ENCODE measurements at places on chromosomes 7 and 10. TPM values are rescaled to one million over a fixed set of nuclear protein-coding genes. Genes with fewer than 3 reads are reported as not detected.

DNA sequence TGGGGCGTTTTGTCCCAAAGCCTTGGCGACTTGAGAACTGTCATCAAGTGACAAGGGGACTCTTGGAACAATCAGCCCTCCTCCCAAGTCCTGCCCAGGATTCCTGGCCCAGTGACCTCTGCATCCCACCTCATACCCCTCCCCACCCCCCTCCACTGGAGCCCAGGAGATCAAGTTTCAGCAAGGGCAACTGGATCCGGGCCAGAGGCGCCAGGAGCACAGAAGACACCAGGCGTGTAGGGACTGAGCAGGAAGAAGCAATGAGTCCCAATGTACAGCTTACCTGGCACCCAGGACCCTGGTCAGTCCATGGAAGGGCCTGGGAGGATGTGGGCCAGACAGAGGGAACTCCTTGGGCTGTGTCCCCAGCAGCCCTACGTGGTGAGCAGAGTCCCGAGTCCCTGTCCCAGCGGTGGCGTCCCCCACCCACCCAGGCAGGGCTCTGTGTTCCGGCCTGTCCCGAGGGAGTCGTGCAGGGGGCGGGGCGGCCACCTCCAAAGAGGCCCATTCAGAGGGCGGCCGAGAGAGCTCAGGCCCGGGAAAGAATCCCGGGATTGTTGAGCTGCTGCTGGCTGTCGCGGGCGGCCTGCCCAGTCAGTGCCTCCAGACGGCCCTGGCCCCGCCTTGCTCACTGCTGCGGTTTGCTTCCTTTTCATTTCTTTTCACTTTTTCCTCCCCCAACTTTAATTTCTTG is 254.1 kb downstream of the TNS3 start:
- DNase-seq, result no peak

C10orf67 gene
- 0.50 TPM for total RNA-seq

DNA sequence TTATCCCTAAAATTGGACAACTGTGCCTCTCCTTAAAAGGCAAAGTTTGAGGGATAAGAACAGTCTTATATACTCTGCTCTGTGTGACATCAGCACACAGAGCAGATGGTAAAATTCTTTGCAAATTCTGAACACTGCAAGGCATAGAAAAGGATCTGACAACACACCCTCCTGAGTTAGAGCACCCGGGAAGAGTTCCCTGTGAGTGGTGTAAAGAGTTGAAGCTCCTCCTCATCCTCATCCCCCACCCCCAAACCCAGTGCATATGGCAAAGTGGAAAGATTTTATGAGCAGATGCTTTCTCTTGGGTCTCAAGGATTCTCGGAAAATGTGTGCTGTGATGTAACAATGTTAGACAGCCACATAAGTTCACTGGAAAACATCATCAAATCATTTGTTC is 40.0 kb upstream of the DGKI start:
- no peak for DNase-seq

GRCh38 chr10:110081911-110082310 is 74.1 kb downstream of the ADD3 start:
- DNase-seq, result peak; percentile 95

- no peak for DNase-seq
Measured at GRCh38 chr10:95077556-95077955, 8.3 kb upstream of the CYP2C8 start.

COL26A1 gene
- 0.35 TPM for total RNA-seq

CNNM1 gene
- total RNA-seq, result 0.73 TPM

DNA sequence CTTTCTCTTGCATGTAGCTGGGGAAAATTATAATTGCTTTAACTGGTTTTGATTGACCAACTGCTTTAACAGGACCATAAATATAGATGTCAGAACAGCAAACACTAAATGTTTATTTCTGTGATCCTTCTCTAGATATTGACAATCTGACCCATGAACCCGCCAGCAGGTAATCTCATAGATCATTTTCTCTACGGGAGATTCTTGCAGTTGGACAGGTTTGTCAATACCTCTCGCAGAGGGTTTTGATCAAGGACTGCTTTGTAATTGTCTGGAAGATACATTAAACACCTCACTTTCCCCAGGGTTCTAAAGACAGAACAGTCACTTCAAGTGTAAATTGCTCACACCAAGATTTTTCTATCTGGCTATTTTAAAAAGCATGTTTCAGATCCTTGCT is 235.8 kb upstream of the RHOBTB1 start:
- no peak for DNase-seq

DNA sequence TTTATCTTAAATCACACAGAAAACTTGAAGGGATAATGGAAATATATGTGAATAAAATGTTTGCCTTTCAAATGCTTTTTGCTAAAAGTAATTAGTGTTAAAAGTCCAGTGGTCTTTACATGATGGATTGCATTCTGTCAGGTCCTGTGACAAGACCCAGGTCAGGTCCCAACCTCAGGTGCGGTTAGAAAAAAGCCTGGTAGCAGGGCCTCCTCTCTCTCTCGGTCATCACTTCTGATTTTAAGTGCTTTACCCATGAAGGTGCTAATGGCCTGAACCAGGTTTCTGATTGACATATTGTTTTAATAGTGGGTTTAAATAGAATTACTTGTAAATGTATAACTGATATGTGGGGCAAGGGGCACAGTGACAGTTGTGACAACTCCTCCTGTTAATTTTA is 736.3 kb downstream of the POM121L12 start:
- no peak for DNase-seq

OPALIN gene
- not detected for total RNA-seq

ZDHHC6 gene
- total RNA-seq, result 34.8 TPM

CUZD1 gene
- 1.6 TPM for total RNA-seq

DNA sequence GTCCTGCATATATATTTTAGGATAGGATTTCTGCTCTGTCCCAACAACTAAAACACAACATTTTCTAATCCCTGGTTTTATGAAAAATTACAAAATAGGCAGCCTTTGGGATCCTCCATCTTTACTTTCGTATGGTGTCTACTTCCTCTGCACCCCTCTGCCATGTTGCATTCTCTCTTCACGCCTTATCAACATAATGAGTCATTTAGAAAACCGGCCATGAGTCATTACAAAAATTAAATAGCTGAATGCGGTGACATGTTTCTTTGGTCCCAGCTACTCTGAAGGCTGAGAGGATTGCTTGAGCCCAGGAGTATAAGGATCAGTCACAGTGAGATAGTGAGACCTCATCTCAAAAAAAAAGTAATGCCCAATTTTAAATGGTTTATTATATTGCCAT is 148.1 kb upstream of the CELF2 start:
- DNase-seq, result peak; percentile 17

- peak; percentile 32 for DNase-seq
Measured at GRCh38 chr7:36037121-36037662, 115.9 kb upstream of the EEPD1 start.

- DNase-seq, result no peak
Measured at GRCh38 chr7:20035279-20035875, 181.8 kb downstream of the MACC1 start.

DNA sequence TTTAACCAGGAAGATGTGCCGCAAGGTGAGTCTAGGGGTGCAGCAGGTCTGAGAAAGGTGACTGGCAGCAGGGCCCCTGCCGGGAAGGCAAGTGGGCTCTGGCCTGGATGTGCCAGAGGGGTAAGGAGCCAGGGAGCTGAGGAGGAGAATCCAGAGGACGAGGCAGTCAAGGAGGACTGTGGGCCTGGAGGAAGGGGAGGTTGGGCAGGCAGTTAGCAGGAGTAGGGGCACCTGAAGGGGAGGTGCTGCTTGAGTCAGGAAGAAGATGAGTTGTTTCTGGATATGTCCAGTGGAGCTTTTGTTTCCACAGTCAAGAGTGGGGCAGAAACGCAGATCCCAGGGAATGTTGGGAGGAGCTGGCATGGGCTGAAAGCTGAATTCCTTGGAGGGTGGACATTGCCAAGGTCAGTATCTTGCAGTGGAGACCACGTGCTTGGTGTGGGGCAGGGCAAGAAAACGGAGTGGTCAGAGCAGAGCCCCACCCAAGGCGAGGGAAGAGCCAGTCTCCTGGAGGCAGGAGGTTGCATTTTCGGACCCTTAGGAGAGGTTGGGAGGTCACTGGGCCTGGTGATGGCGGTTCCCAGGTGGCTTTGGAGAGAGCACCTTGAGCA is 34.0 kb downstream of the MINDY4 start:
- no peak for DNase-seq

BAMBI gene
- total RNA-seq, result 24.8 TPM

DNA sequence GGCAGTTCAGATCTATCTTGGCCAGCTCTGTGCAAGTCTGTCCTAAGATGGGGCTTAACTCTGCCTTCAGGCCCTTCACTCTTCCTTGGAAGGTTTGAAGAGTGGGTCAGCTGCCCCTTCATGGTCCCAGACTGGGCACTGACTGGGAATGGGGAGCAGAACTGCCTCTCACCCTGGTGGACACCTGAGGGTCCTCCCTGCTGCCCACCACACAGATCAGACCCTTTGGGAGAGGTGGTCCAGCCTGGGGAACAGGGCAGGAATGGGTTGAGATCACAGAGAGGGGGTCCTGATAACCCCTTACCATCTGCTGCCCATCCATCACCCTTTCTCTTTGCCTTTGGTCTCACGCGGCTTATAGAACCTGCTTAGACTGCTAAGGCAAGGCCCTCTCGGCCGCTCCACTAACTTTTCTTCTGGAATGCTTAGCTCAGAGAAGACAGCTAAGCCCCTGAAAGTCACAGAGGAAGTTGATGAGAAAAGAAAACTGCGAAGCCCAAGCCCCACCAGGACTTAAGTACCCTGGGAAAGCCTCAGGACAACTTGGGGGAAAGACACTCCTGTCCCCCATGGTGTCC is 402 bp upstream of the CDHR1 start:
- no peak for DNase-seq

- DNase-seq, result no peak
Measured at GRCh38 chr7:111803015-111803758, 240.9 kb upstream of the IMMP2L start.

BBS9 gene
- 9.4 TPM for total RNA-seq

GRCh38 chr7:3194501-3195141 is 106.4 kb upstream of the SDK1 start:
- peak; percentile 56 for DNase-seq

DNA sequence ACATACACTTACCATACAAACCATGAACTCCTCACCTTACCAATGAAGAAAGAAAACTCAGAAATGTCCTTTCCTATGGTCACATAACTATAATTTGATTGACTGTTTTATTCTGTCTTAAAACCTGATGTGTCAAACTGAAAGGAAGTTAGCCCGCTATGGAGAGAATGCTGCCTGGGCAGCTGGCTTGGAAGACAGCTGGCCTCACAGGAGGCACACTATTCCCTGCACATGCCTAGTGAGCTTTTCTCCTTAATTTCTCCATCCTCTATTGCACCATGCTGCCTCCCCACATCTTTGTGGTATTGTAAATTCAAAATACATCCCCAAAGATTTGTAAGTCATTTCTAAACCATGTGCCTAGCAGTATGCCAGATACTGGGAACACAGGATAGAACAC is 163.3 kb downstream of the STK31 start:
- DNase-seq, result no peak

PDLIM1 gene
- 0.32 TPM for total RNA-seq

SYNPO2L gene
- not detected for total RNA-seq

- no peak for DNase-seq
Measured at GRCh38 chr7:106640368-106641141, 20.4 kb downstream of the CCDC71L start.

DNA sequence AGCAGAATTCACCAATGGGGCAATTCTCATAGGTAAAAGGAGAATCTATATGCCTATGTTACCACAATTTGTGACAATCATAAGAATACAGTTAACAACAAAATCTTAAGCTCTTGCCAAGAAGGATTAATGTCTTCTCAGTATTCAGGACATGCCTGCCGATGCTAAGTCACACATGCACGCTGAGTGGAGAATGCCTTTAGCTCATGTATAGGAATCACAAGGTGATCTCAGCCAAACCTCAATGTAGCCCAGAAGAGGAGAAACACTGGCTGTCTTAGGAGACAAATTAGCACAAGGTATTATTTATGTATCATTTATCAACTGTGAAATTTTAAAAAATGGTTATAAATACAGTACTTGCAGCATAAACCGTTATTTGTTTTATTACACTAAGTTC is 2.7 kb downstream of the HTR7 start:
- no peak for DNase-seq

USP54 gene
- total RNA-seq, result 35.4 TPM

DNA sequence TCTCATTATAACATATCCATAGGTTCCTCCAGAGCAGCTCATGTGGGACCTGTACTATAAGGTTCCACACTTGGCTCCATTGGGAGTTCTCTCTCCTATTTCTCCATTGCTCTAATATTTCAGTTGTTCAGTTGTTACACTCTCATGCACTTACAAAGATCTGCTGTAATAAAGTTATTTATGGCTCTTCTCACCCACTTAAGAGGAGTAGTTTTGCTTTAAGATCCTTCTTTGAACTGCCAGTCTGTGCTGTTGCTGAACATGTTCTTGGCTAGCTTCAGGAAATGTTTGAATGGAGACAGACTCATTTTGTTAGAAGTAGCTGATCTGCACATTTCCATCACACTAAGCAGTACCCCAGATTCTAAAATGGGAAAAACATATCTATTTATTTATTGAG is 250.1 kb downstream of the CDK14 start:
- DNase-seq, result no peak

GRCh38 chr10:62195675-62195926 is 73.0 kb downstream of the RTKN2 start:
- DNase-seq, result peak; percentile 91

CUL1 gene
- 75.5 TPM for total RNA-seq

- peak; percentile 27 for DNase-seq
Measured at GRCh38 chr7:87128861-87129267, 23.4 kb upstream of the DMTF1 start.

ACTR3C gene
- total RNA-seq, result 4.5 TPM

DNA sequence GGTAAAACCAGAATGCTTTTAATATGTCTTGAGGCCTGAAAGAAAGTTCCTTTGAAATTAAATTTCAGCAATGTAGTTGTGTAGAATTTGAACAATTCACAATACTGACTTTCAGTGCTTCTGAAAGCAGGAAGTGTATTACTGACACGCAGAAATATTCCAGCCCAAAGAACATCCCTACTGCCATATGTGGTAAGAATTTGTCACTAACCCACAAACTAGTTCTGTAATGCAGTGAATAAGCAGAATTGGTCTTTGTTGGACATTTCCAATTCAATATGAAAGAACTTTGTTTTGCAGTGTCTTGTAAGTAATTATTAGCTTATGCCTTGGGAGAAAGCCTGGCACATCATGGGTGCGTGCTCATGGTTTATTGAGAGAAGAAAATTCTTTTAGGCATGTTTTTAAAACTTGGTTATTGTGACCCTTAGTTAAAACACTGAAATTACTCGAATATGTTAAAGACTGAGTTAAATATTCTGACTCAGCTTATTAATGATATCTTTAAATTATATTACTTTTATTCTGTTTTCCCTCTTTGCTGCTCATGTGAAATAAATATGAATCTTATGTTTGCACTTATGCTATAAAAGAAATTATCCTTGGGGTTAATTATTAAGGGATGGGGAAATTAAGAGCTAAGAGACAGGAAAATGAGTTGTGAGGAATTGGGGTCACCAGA is 33.4 kb downstream of the PTPN12 start:
- peak; percentile 45 for DNase-seq

- no peak for DNase-seq
Measured at GRCh38 chr7:107937531-107937930, 46.5 kb downstream of the DLD start.

GRCh38 chr10:131930586-131931330 is 29.9 kb downstream of the PPP2R2D start:
- DNase-seq, result no peak

CYP3A5 gene
- total RNA-seq, result 9.9 TPM

- no peak for DNase-seq
Measured at GRCh38 chr7:155216475-155217272, 81.0 kb upstream of the INSIG1 start.

TUBAL3 gene
- not detected for total RNA-seq

All from A673 (cell line).